ENCODE measurements at places on chromosomes 13 and 19.

- DNase-seq = no peak
Measured at GRCh38 chr13:44574466-44574855, 1.7 kb downstream of the TSC22D1 start.

- no peak for DNase-seq
Measured at GRCh38 chr13:49890376-49890775, 45.8 kb downstream of the SPRYD7 start.

GRCh38 chr13:29674532-29674931 lies 79.0 kb upstream of the SLC7A1 start:
- DNase-seq = no peak

DNA sequence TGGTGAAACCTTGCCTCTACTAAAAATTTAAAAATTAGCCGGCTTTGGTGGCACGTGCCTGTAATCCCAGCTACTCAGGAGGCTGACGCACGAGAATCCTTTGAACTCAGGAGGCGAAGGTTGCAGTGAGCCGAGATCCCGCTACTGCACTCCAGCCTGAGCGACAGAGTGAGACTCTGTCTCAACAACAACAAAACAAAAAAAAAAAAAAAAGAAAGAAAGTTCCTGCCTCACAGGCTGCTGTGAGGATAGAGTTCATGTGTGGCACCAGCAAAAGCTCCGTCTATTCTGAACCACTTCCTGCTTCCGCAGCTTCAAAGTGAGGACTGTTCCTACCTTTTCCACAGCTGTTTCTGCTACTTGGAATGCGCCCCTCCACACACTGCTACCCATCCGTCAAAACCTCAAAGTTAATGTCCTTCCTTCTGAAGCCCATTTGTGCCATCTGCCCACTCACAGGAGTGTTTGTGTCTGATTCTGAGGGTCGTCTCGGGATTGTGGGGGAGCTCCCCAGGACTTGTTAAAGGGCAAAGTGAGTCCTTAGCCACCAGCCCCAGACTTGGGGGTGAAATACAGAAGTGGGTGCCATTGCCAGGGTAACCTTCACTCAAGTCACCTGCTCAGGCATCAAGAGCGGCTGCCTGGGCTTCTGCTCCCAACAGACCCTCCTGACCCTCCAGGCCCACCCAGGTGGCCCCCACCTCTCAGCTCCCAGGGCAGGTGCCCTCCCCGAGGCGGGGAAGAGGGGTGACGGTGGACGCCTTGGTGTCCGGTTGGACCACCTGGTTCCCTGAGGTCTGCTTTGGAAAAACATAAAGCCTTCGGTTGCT lies 2.9 kb downstream of the MFSD12 start:
- DNase-seq = no peak

DNA sequence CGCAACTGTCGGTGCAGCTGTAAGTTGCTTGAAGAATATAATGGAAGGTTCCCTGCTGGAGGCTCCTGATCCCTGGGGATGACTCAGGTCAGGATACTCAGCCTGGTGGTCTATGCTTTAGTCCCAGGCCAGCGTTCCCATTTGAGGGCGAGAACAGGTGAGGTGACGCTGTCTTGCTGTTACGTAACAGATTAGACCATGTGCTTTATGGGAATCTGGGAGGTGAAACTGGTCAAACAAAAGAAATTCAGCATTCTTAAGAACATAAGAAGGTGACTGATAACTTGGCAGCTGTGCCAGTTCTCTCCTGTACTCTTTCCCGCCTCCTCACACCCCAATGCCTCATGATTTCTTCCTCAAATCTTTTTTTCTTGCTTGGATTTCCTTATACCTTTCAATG lies at the start of gene CXCL17:
Gene CXCL17 (minus strand): TSS at position 114 of the 400 bp plus-strand sequence. CDS start 114 bp downstream, outside the sequence.
- DNase-seq = no peak

DNA sequence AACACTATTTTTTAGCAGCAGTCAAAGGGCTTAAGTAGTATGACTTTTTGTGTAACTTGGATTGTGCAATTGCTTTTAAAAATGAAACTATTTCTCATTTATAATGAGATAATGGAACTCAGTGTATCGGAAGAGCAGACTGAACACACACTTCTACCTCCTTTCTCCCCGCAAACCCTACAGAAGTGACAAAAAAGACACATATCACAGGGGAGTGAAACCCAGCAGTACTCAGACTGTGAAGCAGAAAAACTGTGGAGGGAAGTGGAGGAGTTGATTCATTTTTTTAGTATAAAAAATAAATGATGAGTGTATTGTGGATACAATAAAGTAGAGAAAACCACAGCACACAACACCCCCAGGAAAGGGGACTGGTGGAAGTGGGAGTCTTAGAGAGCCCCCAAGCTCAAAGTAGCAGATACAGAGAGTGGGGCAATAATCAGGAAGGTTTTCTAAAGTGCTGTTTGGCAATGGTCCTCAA lies 9.7 kb downstream of the LPAR6 start:
- DNase-seq = no peak

GRCh38 chr13:97658556-97658955 lies 224.6 kb downstream of the RAP2A start:
- DNase-seq = no peak

GRCh38 chr13:98509271-98510155 lies 67.4 kb downstream of the STK24 start:
- peak; percentile 53 for DNase-seq

DNA sequence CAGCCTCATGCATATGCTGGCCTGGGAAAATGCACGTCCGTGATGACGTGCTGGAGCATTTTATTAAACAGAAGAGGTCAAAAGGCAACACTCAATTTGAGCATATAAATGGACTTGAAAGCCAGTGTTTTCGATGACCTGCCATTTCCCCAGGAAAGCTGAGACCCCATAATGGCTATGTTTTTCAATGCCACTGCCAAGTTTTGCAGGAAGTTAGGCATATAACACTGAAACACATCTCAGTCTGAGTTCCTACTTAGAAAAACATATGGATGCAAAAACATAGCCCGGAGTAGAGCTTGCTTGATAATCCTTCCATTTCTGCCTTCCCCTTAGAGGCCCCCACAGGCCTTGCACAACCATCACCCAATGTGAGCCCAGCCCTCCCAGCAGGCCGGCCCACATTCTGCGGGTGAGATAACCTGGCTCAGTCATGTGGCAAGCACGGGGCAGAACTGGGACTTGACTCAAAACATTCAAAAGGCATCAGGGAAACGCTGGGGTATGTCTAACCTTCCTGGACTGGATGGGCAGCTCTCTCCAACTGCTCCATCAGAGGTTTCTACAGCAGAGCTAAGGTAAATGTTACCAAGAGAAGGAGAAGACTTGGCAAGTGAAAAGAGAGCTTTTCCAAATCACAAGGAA lies 24.9 kb downstream of the EPS15L1 start:
- DNase-seq = peak; percentile 70

DNA sequence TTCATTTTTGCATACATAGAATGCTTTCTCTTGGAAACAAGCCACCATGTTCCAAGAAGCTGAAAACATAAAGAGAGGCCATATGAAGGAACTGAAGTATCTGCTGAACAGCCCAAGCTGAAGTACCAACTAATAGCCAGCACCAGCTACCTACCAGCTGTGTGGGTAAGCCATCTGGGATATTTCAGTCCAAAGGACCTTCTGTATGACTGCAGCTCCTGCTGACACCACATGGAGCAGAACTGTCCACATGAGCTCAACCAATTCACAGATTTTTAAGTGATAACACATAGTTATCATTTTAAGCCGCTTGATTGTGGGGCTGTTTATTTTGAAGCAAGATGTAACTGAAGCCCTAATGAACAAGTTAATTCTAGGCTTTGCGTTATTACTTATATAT lies 621.1 kb upstream of the KLHL1 start:
- DNase-seq = no peak

DNA sequence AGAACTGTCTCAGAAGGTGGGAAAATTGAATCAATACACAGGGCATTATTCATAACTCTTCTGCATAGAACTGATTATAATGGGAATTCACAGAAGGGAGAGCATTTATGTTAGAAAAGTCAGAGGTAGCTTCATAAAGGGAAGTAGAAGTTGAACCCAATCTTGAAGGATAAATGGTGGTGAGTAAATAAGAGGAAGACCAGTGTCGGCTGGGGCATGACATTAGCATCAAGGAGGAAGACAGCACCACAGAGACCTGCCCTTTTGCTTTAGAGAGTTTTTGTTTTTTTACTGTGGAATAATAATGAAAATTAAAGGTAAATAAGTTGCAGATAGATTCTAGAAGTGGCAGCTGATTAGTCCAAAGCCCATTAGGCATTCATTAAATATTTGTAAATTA lies 21.9 kb downstream of the CDC16 start:
- no peak for DNase-seq

DNA sequence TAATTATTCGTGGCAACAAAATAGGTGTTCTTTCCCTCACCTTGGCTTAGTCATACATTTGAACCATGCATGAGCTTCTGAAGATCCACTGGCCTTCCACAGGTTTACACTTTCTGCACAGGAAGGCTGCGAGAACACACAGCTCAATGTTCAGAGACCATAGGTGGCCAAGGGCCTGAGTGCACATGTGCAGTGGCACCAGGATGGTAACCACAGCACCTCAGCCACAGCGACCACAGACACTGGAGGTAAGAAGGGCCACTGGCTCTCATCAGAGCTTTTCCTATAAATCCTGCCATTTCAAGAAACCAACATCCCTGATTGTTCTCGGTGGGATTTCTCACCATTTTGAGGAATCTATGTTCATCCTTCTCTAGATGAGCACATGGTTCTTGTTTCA lies 1.6 kb downstream of the DCLK1 start:
- DNase-seq = no peak

DNA sequence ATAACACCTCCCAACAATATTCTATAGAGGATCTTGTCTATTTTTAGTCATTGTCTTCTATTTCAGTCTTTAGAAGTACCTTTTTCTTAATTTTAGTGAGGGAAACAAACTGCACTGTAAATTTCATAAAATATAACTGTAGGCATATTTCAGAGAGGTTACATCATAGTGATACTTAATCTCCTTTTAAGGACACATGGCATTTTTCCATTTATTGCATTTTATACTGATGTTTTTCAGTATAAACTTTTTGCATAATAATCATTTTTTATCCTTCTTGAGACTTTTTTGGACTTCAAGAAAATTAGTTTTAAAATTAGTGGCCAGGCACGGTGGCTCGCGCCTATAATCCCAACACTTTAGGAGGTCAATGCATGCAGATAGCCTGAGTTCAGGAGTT lies 6.6 kb downstream of the ZNF700 start:
- DNase-seq = no peak

- DNase-seq = no peak
Measured at GRCh38 chr19:5590151-5590864, 22.6 kb upstream of the TINCR start.

DNA sequence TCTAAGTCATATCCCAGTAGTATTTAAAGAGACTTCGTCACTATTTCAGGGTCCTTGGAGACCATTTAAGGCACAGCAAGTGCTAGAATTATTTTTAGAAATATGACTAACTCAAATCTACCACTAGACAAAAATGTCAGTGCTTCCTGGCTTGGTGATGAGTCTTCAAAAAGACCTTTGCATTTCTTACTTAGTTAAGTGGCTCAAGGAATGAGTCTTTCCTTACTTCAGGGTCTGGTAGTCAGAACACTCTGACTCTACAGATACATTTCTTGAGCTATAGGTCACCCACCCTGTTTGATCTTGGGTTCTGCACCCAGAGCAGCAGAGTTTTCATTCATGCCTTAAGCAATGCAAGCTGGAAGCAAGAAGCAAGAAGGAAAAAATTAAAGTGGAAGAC lies 191.0 kb upstream of the HTR2A start:
- peak; percentile 55 for DNase-seq

GRCh38 chr19:36008336-36008978 lies at the start of gene SYNE4:
TSS of gene SYNE4 (minus strand) at chr19:36008813. CDS start at chr19:36008681, 132 bp downstream.
- no peak for DNase-seq

DNA sequence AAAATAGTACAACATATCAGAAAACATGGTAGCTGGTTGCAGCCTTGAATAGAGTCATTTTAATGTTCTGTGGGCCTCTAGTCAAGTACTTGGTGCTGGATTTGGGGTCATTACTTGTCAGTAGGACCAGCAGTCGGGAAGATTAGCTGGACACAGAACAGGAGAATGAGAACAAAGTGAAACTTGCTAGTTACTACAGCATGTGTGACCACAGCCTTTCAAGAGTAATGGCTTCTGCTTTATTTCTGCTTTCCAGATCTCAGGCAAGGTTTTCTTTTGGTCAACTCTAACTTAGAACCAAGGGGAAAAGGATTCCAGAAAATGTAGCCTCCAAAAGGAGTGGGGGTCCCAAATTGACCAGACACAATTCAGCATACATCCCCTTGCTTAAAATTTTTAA lies 17.1 kb upstream of the VWA8 start:
- no peak for DNase-seq

DNA sequence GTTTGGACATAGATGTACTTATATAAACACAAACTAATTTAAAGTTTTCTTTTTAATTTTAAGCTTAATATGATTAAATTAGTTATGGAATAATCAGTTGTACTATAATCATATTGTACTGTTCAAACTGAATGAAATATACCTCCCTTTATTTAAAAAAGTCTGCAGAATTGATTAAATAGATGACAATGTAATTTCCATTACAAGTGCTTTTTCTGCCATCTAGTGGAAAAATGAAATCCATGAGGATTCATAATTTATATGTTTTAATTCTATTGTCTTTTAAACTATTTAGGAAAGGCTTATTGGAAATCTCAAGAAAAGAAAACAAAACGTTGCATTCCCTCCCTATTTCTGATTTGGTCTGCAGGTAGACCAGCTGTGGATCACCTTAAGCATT lies 30.9 kb downstream of the MZT1 start:
- DNase-seq = no peak

GRCh38 chr13:100506154-100506553 lies 82.4 kb downstream of the GGACT start:
- no peak for DNase-seq

- no peak for DNase-seq
Measured at GRCh38 chr13:72823724-72824123, 41.8 kb downstream of the PIBF1 start.

GRCh38 chr13:112247471-112248405 lies 128.4 kb upstream of the SPACA7 start:
- DNase-seq = no peak

GRCh38 chr13:53137779-53138178 lies 109.2 kb downstream of the OLFM4 start:
- DNase-seq = no peak

DNA sequence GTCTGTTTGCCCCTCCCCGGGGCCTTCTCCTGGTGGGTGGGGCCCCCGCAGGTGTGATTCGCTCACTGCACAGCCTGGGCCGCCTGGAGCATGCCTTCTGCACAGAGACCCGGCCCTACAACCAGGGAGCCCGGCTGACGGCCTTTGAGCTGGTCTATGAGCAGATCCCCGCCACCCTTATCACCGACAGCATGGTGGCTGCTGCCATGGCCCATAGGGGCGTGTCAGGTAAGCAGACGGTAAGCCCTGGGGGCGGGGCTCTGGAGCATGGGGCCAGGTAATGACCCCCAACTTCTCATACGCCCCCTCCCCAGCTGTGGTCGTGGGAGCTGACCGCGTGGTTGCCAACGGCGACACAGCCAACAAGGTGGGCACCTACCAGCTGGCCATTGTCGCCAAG lies 4.2 kb downstream of the MRI1 start:
- DNase-seq = no peak

All from non-pigmented ciliary epithelial cell (primary cell).